Brain (organoid and tissue), 16 donors: ENCODE measurements at places on chromosomes 5 and 9.

- no peak for DNase-seq
Observed at GRCh38 chr5:143066556-143067281, 296.5 kb downstream of the ARHGAP26 start.

DNA sequence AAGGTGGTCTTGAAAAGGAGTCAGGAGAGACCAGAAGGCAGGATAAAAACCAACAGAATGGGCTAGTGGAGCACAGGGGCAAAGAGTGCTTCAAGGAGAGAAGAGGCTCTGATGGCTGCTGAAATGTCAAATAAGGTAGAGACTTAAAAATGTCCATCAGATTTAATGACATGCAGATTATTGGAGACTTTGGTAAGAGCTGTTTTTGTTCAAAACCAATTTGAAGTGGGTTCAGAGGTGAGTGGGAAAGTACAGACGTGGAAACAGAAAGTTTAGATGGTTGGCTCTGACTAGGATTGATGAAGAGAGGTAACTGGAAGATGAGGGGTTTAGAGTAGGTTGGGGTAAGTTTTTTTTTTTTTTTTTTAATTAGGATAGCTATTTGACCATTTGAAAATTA, 14.1 kb downstream of the SLC25A46 start:
- no peak for DNase-seq

DNA sequence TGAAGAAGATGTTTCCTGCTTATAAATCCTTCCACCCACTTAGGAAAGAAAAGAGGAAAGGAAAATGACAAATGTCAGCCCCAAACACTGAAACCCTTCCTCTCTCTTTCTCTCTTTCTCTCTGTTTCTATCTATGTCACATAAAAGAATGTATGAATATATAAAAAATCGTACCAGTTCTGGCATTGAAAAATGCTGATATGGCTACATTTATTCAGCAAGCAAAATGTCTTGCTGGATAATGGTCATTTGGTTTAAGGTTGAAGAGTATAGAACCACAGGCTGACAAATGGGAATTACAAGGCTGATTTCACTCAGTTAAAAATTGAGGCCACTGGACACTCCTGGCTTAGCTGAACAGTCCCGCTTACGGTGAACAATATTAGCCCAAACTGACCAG, 335.9 kb downstream of the PARP8 start:
- no peak for DNase-seq

- DNase-seq = peak; percentile 26
Observed at GRCh38 chr9:87270221-87270847, 227.3 kb upstream of the DAPK1 start.
